ENCODE measurements at places on chromosomes 3 and 15.

GRCh38 chr3:197578376-197578775 is 22.6 kb upstream of the BDH1 start:
- no peak for DNase-seq

DNA sequence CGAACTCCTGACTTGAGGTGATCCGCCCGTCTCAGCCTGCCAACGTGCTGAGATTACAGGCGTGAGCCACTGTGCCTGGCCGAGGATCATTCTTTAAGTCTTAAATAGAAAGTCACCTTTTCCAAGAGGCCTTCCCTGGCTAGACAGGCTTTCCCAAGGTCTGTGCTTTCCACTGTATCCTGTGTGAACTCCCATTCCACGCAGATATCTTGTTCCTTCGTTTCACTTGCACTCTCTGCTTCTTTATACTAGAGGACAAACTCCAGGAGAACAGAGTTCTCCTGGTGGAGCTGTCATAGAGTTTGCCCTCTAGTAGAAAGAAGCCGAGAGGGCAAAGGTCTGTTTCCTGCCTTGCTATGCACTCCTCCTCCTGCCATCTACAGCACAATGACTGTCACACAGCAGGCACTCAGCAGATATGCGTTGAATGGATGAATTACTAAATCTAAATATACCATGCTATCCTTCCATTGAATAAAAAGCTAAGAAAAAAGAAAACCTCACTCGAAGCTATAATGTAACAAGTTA is 211.2 kb downstream of the FOXP1 start:
- no peak for DNase-seq

DNA sequence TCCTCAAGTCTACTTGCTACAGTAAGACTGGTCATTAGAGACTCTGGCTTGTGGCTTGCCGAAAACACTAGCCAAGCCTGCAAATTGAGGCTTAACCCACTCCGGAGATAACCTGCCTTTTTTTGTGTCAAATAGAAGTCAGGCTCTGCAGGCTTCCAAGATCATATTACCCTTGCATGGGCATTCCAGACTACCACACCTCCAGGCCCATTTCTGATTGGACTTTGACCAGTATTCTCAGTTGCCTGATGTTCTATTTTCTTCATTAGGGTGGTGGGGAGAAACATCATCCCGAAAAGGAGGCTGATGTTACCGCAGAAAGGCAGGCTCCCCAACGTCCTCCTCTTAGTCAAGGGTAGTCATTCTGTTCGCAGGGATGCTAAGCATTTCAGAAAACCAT is 68.1 kb upstream of the FOXP1 start:
- no peak for DNase-seq

GRCh38 chr15:89419370-89419984 is 76.9 kb downstream of the RHCG start:
- DNase-seq, result peak; percentile 70

GRCh38 chr15:68606375-68606774 is 27.6 kb downstream of the CORO2B start:
- DNase-seq, result no peak

GRCh38 chr3:36991923-36992805 is 767 bp downstream of the EPM2AIP1 start:
- DNase-seq, result peak; percentile 45

- DNase-seq, result no peak
These were observed 29.2 kb upstream of the UMPS start for GRCh38 chr3:124700880-124701684.

GRCh38 chr3:32934150-32934742 is 17.2 kb upstream of the CCR4 start:
- no peak for DNase-seq

DNA sequence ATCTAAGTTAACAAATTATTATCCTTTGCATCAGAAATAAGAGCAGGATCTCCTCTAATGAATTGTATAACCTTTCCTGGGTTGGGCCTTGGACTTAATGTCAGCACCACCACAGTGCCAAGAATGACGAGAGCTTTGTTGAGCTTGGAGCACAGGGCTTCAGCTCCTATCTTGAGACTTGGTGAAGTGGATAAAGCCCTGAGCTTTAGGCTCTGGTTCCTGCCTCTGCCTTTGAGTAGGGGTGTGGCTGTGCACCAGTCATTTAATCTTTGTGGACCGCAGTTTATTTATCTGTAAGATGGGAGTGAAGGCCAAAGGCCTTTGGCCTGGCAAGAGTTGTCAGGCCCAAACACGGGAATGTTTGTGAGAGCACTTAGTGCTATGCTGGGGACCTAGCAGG is 162.2 kb downstream of the VGLL4 start:
- no peak for DNase-seq

- no peak for DNase-seq
These were observed 878.5 kb downstream of the ROBO1 start for GRCh38 chr3:78889348-78889747.

GRCh38 chr15:95464509-95464908 is 866.0 kb upstream of the NR2F2 start:
- no peak for DNase-seq

DNA sequence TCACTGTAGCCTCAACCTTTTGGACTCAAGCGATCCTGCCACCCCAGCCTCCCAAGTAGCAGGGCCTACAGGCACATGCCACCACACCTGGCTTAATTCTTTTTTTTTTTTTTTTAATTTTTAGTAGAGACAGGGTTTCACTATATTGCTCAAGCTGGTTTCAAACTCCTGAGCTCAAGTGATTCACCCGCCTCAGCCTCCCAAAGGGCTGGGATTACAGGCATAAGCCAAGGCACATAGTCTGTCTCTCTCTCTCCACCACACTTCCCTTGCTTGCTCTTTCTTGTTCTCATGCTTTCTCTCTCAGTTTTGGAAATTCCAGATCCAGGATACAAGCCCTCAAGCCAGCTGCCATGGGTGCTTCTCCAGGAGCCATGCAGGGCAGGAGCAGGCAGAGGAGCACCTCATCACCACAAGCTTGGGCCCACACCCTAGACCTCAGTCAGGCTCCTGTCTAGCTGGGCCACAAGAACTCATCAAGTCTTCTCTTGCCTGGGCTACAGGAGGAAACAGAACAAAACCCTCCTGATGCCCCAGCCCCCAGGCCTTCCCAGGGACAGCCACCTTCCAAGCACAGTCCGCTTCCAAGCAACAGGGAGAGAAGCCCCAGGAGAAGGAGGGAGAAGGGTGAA is 145.3 kb upstream of the LPP start:
- DNase-seq, result no peak

GRCh38 chr3:188446766-188447165 is 292.8 kb downstream of the LPP start:
- DNase-seq, result no peak

- peak; percentile 55 for DNase-seq
These were observed 2.5 kb upstream of the PLCB2 start for GRCh38 chr15:40310001-40310959.

- peak; percentile 74 for DNase-seq
These were observed 1.3 kb downstream of the KLF15 start for GRCh38 chr3:126355777-126356372.

DNA sequence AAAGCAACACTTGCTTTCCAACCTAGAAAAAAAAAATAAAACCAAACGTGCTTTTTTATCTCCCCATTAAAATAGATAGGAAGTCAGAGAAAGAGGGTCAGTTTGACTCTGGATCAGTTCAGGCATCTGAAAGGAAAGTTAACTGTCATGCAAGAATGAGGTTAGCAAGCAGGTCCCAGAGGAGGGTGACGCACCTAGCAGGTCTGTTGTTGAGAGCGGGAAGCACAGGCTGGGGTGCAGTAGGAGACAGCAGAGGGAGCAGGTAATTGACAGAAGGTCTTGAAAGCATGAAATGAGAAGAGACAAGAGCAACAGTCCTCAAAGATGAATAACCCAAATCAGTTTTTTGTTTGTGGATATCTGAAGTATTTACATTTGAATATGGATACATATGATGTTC is 82.5 kb downstream of the ANO10 start:
- no peak for DNase-seq

- no peak for DNase-seq
These were observed 48.5 kb upstream of the TNIK start for GRCh38 chr3:171508676-171509075.

GRCh38 chr3:99532246-99532645 is 106.1 kb upstream of the COL8A1 start:
- peak; percentile 63 for DNase-seq

GRCh38 chr3:58062472-58062871 is 54.2 kb downstream of the FLNB start:
- DNase-seq, result peak; percentile 53

DNA sequence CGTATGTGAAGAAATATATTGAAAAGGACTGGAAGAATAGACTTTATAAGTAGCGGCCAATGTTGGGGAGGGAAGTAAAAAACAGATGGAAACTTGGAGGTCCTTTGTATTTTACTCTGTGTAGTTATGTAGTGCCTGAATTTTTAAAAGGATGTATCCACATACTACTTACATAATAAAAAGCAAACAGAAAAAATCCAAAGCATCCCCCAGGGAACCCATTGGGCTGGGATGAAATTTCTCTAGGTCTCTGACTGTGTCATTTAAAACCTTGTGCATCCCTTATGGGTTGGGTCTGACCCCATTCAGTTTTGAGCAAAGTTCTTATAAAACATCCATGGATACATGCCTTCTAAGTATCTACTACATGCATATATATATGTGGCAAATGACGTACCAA is 141.1 kb downstream of the NR1D2 start:
- DNase-seq, result no peak

GRCh38 chr3:101836652-101837598 is 12.4 kb upstream of the NFKBIZ start:
- peak; percentile 27 for DNase-seq

GRCh38 chr15:33539825-33540573 is 229.2 kb downstream of the RYR3 start:
- DNase-seq, result no peak

- no peak for DNase-seq
These were observed 272.9 kb upstream of the CTDSPL start for GRCh38 chr3:37588758-37589157.

DNA sequence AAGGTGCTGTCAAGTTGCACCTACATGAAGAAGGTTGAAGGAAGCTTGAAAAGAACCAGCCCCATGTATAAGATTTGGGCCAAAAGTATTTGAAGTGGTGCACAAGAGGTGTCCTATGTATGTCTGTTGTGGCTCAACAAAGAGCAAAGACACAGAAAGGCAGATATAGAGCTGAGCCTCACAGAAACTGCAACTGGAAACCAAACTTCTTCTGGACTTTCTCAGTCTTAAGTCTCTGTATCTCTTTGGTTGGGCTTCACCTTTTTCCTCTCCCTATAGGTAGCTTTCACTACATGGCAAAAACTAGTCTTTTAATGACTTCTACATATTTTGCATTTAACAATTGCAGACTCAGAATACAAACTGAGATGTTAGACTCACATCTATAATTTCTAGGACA is 8.8 kb upstream of the CMC1 start:
- DNase-seq, result no peak

GRCh38 chr3:28295898-28296490 is 52.5 kb upstream of the ZCWPW2 start:
- DNase-seq, result peak; percentile 8

- DNase-seq, result no peak
These were observed 199.3 kb upstream of the CMC1 start for GRCh38 chr3:28042095-28042635.

GRCh38 chr3:1571736-1572135 is 478.9 kb downstream of the CNTN6 start:
- no peak for DNase-seq

- peak; percentile 47 for DNase-seq
These were observed 177.3 kb downstream of the GAP43 start for GRCh38 chr3:115800489-115801075.

DNA sequence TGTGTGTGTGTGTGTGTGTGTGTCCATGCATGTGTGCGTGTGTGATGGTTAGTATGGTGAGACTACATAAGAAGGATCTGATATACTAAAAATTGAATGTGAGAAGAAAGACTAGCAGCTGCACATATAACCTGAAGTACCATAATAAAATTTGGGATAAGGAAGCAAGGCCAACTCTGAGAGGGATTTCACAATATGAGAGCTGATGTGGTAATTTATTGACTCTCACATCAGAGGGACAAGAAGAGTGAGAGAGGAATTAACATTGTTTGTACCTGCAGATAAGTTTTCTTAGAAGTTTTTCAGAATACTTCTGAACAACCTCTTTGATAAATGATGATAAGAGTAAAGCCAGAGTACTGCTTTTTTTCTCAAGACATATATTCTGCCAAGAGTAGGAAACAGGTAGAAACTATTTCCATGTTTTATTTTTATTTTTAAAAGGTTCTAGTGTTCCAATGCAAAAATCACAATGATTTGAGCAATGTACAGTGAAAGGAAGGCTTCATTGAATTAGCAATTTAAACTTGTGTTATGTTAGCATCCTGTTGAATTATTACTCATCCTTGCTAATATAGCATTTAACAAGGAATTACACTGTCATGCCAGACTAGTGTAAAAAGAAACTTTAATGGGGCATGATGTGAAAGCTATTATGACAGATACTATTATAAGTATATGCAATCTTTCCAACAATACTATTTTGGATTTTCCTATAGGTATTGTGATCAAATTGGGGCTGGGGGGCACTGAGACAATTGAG is 415.5 kb upstream of the ARPP21 start:
- DNase-seq, result no peak

DNA sequence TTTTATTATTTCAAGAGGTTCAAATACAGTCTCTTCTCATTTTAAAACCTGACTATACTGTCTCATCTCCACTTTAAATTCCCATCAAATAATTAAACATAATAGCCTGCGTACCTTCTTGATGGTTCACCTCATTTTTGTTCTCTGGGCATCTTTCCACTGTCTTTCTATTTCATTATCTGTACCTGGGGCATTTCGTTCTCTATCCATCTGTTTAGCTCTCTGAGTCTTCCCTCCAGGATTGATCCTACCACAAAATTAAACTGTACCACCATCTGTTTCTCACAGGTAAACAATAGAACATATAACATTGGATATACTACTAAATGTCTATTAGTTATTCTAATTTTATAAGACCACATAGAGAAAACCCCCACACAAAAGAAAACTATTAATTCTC is 1331.4 kb downstream of the NSUN3 start:
- DNase-seq, result no peak

All from AG08395 (cell line).